Sciatic nerve (tissue), 2 donors: ENCODE measurements at places on chromosomes 1 and 21. TPM values are rescaled to one million over a fixed set of nuclear protein-coding genes. Genes with fewer than 3 reads are reported as not detected.

Gene TRIM45
- 9.0 TPM for total RNA-seq

Gene KRTAP7-1
- total RNA-seq, result not detected

Gene RAB29
- total RNA-seq, result 17.6 TPM

Gene TMPRSS15
- not detected for total RNA-seq

Gene SPOCD1
- 1.3 TPM for total RNA-seq

Gene CD34
- 103 TPM for total RNA-seq

Gene C21orf58
- total RNA-seq, result 4.4 TPM

Gene KRTAP20-1
- total RNA-seq, result not detected

Gene LCE2C
- total RNA-seq, result not detected

Gene FGR
- 15.3 TPM for total RNA-seq

Gene LZIC
- total RNA-seq, result 42.4 TPM

Gene AIM2
- total RNA-seq, result 1.5 TPM

Gene TEX50
- not detected for total RNA-seq

Gene ZNF648
- 0.53 TPM for total RNA-seq
